NCI-H2081 treated with DMSO at 0.1 percent for 48 hours (cell line): ENCODE measurements at places on chromosomes 7 and 10.

- no peak for DNase-seq
Measured at GRCh38 chr7:13602036-13602435, 387.4 kb downstream of the ETV1 start.

DNA sequence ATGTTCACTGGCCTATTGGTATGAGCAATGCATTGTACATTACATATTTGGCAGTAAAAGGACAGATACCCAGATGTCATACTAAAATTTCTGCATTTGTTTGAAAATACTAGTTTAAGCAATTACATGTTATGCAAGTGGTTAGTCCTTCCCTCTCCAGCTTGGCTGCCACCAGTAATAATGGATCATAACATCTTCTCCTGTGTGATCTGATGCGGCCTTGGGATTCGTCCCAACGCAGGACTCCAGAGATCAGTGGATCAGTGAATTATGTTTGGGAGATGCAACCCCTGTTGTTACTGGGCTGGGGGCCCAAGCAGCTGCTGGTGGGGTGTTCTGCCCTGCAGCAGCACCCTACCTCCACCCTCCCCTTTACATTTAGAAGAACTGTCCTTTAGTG lies 11.2 kb upstream of the PDK4 start:
- no peak for DNase-seq

GRCh38 chr7:156776527-156776926 lies 116.5 kb downstream of the LMBR1 start:
- DNase-seq: no peak

- no peak for DNase-seq
Measured at GRCh38 chr7:55065511-55066229, 46.9 kb downstream of the EGFR start.

DNA sequence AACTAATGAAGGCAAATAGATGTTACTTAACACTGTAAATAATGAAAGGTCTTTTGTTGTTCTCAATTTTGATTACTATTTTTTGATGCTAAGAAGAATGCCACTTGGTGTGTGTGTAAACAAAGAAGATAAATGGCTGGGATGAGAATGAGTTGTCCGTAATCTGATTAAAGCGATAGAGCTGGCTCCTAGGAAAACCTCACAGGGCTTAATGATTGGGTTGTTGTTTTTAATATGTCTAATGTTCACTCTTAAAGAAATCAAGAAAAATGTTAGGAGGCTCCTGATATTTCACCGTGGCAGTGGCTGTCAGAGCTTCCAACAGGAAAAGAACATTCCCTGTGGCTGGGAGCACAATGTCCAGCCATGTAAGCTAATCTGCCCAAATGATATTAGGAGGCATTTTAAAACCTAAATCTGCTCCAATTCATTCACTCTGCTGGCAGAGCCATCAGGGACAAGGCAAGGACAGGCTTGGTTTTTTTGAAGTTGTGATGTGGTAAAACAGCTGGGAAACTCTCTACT lies 243.9 kb downstream of the SNX10 start:
- DNase-seq: no peak
